NCI-H1092 treated with DMSO at 0.1 percent for 48 hours (cell line): ENCODE measurements at places on chromosomes 12 and 14.

DNA sequence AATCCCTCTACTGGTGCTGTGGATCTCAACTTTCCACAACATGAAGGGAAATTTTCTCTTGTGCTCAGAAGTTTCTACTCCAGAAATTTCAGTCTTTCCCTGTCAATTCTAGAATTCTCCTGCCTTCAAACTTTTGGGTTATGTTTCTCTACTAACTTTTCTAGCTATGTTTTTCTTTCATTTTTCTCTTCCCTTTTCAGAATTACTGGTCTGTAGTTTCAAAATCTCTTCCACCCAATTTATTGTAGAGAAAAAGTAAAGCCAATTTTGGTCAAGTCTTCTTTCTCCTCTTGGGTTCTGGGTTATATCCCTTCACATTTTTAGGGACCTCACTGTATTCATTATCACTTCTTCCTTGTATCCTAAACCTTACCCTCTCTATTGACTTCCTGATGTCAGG lies 18.9 kb downstream of the CNTN1 start:
- DNase-seq, result no peak

DNA sequence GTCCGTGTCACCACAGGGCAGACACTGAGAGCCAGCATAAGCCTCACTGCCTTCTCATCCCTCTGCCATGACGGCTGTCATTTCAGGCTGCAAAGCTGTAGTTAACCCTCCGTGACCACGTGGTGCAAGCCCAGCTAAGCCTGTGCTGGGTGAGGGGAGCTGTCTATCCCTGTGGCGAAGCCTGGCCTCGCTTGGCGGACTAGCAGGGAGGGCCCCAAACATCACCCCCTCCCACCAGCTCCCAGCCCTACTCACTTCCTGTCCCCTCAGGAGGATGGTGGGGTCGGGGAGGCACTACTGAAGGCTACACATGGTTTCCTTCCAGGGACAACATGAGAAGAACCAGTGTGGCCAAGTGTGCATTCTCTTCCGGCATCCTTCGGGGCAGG lies 88.2 kb downstream of the CHGA start:
- DNase-seq, result no peak

DNA sequence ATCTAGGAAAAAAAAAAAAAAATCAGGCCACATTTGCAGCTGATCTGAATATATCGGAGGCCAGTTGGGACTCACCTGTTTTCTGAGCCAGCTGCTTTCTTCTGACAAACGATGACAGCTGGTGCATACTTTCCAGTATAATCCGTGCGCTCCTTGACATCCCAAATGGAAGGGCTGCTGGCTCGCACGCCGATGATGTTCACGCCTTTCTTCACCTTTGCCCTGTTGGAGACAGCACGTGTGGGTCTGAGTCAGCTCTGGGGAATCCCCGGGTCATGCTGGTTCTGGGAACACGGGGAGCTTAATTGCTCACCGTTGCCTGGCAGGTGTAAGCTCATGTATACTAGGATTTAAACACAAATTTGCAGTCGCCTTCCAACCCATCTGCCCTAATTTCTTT lies 372.8 kb downstream of the TMEM132D start:
- DNase-seq, result peak; percentile 13

DNA sequence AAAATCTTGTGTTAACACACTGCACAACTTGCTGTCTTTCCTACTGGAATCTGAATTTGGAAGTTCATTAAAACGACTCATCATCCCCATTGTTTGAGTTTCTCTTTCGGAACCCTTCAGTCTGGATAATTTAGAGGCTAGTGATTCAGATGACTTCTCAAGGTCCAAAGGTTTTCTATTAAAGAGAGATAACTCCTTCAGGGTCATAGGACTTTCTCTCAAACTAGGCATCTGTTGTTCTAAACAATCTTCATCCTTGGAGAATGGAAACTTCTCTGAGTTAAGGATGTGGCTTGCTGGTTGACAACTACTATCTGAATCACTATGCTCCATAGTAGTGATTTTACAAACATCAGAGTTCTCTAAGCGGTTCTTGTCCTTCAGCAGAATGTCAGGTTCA lies 4.4 kb downstream of the MLH3 start:
- no peak for DNase-seq

GRCh38 chr12:6281081-6281809 lies 29.2 kb upstream of the PLEKHG6 start:
- no peak for DNase-seq

GRCh38 chr12:50637870-50638481 lies 125.9 kb upstream of the ATF1 start:
- DNase-seq, result peak; percentile 58
